ENCODE measurements at places on chromosomes 6 and 20. TPM values are rescaled to one million over a fixed set of nuclear protein-coding genes. Genes with fewer than 3 reads are reported as not detected.

DNA sequence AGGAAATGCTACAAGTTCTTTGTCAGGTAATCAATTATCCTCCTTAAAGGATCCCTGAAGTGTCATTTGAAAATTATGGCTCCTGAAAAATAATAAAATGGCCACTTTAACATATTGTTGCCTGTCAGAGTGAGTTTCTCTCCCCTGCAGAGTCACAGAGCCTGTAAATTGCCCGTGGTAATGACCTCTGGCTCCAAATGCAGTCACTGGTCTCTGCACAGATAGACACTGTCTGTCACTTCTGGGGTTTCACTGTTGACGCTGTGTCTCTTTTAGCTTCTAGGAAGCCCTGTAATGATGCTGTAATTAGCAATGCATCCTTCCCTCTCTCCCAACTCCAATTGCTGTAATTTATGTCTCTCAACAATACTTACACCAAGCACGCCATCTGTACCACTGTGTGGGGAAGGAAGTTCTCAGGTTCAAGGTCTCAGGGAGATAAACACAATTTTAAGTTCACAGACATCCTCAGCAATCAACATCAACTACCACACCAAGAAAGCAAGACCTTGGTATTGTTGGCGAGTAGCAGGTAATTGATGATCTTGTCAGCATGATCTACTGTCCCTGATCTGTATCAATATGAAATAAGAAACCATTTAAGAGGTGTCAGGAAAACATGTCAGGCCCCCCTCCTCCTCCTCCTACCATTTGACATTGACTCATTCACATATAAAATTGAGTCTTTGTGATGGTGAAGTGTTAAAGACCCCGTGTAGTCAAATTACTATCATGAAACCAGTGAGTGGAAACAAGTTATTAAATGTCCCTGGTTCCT lies 91.2 kb upstream of the SULF2 start:
- DNase-seq: no peak

DNA sequence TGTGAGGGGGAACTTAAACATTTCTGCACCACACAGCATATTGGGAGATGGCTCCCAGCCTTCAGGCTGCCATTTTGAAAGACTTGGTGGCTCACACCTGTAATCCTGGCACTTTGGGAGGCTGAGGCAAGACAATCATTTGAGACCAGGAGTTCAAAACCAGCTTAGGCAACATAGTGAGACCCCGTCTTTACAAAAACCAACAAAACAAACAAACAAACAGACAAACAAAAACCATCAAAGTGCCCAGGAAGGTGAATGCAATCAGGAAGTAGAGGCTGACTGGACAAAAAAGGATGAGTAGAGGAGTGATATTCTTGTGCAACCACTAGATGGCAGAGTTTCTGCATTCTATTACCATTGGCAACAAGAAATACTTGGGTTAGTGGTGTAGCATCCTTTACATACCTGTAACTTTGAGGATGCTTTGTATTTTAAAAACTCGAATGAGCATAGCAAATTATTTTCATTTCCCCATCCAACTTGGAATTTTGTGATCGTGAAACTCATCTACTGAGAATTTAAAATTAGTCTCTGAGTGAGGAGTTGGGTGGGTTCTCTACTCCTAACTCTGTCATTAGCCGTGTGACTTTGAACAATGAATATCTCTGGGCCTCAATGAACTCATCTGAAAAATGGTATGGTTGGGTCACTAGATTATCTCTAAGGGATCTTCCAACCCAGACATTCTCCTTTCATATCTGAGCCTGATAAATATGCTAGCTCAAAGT lies 84.4 kb downstream of the CRYBG1 start:
- no peak for DNase-seq

GRCh38 chr6:134888316-134888715 lies 61.6 kb downstream of the ALDH8A1 start:
- no peak for DNase-seq

GRCh38 chr20:62496568-62497218 lies 20.9 kb upstream of the GATA5 start:
- DNase-seq: peak; percentile 31

GRCh38 chr6:156351346-156351966 lies 425.7 kb upstream of the ARID1B start:
- no peak for DNase-seq

- no peak for DNase-seq
Measured at GRCh38 chr6:21295506-21296240, 297.9 kb upstream of the SOX4 start.

GRCh38 chr6:133764008-133764753 lies 124.7 kb upstream of the TCF21 start:
- no peak for DNase-seq

GRCh38 chr20:9999645-10000044 lies 35.1 kb upstream of the ANKEF1 start:
- DNase-seq: no peak

DNA sequence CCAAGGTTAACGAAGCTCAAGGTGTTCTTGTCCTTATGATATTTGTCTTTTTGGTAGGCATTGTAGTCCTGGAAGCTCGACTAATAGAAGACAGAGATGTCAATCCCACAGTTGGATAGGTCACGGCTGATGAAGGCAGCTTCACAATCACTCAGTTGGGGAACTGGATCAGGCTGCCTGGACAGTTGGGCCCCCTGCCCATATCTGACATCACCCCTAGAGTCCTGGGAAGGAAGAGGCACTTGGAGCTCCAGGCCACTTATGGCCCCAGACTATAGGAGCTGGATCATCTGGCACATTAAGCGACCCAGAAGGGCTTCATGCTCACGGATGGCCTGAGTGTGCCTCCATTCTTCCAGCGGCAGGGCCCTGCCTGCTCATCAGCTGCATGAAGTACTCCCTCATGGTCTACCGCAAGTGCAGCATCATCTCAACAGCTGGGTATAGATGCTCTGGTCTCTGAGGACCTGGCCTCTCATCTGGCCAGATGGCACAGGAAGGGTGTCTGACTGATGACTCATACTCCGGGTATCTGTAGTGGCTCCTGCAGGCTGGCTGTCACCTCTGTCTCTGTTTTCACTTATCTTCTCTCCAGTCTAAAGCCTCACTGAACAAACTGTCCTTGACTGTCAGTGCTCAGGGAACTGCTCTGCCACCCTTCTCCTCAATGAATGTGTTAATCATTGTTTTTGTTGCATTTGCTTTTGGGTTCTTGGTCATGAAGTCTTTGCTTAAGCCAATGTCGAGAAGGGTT lies 29.2 kb upstream of the SSR1 start:
- no peak for DNase-seq

GRCh38 chr20:53595018-53595378 lies 1.4 kb upstream of the ZNF217 start:
- DNase-seq: no peak

DNA sequence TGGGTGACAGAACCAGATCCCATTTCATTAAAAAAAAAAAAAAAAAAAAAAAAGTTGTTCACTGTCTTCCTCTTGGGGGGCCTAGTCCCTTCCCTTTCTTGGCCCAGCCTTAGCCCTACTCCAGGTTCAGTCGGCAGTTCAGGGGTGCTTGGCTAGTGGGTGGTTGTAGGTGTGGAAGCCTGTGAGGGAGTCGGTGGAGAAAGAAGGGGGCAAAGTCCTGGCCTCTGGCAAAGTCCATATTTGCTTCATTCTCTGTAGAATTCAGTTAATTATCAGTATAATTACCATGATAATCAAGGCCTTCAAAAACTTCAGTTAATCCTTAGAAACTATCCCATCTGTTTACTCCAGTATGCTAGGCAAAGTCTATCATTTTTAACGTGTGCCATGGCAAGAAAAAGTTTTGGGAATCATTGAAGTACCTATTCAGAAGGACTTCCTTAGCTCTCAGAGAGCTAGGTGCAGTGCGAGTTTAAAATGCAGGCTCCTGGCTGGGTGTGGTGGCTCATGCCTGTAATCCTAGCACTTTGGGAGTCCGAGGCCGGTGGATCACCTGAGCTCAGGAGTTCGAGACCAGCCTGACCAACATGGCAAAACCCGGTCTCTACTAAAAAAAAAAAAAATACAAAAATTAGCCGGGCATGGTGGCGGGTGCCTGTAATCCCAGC lies 205.7 kb upstream of the ARG1 start:
- DNase-seq: no peak

- no peak for DNase-seq
Measured at GRCh38 chr6:82113231-82113630, 134.3 kb downstream of the IBTK start.

DNA sequence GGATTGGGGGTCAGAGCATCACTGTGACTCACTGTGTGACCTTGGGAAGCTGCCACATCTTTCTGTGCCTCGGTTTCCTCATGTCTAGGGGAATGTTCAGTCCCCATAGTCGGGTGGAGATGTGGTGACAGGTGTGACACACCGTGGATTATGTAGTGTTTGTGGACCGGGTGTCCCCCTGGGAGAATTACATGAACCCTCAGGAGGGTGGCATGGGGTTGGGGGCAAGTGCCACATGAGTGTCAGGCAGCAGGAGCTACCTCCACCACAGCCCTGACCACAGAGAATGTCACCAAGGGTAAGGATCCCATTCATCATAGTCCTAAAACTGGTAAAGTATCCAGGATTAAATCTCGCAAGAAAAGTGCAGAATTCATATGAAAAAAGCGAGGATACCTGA lies 23.2 kb downstream of the SUN5 start:
- no peak for DNase-seq

DNA sequence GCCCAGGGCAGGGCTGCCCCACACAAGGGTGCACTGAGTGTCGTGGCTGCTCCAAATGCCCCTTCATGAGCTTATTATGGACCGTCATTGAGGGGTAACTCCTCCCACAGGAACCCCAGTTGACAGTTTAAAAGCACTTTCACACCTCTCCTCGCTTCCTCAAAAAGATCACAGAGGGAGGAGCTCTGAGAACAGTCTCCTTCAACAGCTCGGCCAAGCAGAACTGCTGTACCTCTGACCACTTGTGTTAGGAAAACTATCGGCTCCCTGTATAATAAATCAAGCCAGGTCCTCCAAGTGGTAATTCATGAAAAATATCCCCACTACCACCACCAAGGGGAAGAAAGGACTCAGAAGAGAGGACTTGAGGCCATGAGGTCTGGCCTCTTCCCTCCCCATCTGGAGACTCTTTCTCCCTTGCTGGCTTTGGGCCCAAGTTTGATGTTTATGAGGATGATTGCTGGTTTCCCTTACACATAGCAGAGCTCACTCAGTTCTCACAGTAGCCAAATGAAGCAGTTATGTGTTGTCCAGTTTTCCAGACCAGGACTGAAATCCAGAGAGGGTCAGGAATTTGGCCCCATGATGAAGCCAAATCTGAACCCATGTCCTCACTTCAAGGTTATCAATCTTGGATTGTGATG lies 8.7 kb downstream of the SNX21 start:
- no peak for DNase-seq

DNA sequence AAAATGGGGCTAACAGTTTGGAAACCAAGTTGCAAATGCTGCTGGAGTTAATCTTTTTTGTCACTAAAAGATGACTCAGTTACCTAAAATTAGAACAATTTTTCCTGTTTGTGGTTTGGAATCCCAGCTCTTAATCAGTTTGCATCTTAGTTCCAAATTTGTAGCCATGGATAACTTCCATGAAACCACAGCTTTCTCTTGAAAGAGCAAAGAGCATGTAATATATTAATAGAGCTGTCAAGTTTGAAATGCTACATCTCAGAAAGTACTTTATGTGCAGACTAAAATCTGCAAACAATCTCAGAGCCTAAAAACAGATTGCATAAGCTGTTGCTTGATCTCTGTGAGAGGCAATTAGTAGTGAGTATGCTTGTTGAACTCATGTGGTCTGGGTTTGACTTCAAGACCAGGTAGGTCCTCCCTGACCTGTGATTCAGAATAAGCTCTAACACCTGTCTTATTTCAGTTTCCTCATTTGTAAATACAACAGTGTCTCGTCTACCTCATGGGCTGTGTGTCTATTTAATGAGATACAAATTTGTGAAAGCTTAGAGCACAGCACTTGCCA lies 23.5 kb downstream of the DHX35 start:
- no peak for DNase-seq

The MMP24 gene
- total RNA-seq: not detected

The NNAT gene
- 0.36 TPM for total RNA-seq

The GUCA1A gene
- 0.14 TPM for total RNA-seq

The NSFL1C gene
- total RNA-seq: 94.6 TPM

The SLPI gene
- total RNA-seq: not detected

The TREML1 gene
- not detected for total RNA-seq

The ADGRG6 gene
- 1.5 TPM for total RNA-seq

Measured in activated naive CD8-positive, alpha-beta T cell treated with anti-CD3 and anti-CD28 coated beads for 36 hours (primary cell).